ENCODE measurements at places on chromosomes 3 and 15.
A peak's percentile ranks its signal among the peaks of the same experiment; 100 is the strongest.

DNA sequence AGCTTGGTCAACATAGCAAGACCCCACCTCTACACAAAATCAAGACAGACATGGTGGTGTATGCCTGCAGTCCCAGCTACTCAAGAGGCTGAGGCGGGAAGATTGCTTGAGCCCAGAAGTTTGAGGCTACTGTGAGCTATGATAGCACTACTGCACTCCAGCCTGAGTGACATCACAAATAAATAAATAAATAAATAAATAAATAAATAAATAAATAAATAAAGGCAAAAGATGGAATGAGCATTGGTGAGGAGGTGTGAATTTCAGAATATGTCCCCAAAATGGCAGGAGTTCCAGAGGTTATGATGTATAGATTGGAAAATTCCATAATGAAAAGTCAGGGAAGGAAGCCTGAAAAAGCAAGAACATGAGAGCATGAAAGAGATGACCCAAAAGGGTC is 249.9 kb downstream of the MEX3B start:
- DNase-seq, result no peak

DNA sequence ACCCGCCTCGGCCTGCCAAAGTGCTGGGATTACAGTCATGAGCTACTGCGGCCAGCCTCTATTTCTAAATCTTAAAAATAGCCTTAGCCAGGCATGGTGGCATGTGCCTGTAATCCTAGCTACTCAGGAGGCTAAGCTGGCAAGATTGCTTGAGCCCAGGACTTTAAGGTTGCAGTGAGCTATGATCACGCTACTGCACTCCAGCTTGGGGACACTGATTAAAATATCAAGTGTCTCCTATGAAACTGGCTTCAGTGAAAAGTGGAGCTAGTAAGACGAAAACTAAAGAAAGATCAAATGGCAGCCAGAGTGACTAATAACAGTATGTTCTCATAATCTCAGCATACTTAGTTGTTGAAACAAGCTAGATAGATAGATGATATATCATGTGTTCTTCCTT is 112.5 kb downstream of the STT3B start:
- DNase-seq, result no peak

GRCh38 chr3:178257491-178257890 is 278.7 kb upstream of the KCNMB2 start:
- no peak for DNase-seq

DNA sequence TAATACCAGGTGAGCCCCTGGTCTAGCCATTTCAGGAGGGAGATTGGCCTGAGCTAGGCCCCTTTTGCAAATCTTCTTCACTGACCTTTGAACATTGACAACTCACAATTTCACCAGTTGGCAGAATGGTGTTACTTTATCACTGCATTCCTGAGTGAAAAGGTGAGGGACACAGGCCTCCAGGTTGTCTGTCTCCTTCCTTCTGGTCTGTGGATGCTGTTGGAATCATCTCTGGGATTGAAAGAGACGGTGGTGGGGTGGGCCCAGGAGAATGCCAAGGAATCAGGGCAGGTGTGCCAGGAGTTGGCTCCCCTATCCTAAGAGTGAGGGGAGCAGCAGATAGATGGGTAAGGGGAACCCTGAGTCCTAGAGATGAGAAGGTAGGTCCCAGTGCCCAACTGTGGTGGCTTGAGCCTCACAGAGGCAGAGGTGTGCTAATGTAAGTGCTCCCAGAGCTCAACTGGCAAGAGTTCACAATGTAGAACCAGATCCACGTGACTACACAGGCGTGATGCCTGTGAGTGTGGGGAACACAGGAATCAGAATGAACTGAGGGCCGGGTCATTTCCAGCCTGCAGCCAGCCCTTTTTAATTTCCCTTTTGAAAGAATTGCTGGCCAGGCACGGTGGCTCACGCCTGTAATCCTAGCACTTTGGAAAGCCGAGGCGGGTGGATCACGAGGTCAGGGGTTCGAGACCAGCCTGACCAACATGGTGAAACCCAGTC is 11.2 kb downstream of the C3orf62 start:
- no peak for DNase-seq

GRCh38 chr3:2317521-2317920 is 218.9 kb downstream of the CNTN4 start:
- no peak for DNase-seq

- no peak for DNase-seq
These were observed 78.2 kb downstream of the TAFA4 start for GRCh38 chr3:68854170-68854569.

DNA sequence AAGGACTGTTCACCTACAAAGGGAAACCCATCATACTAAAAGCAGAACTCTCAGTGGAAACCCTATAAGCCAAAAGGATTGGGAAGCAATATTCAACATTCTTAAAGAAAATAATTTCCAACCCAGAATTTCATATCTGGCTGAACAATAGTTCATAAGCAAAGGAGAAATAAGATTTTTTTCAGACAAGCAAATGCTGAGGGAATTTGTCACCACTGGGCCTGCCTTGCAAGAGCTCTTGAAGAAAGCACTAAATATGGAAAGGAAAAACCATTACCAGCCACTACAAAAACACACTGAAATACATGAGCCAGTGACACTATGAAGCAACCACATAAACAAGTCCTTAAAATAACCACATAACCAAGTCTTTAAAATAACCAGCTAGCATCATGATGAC is 28.9 kb upstream of the DCBLD2 start:
- DNase-seq, result no peak

DNA sequence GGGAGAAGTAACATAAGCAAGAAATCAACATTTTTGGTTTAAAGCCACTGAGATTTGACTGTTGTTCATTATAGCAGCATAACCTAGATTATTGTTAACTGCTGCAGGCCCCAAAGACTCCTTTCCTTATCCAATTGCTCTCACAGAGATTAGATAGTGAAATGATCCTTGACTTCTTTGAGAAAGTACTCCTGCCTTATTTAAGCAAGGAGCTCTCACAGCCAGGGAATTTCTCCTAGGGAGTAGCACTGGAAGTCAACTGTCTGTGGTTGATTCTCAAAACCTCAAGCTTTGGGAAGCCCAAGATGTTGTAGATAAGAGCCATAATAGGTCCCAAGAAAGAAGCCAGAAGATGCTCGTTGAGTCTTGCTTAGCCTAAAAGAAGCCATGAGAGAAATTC is 151.8 kb upstream of the TSC22D2 start:
- no peak for DNase-seq

- no peak for DNase-seq
These were observed 30.2 kb upstream of the FURIN start for GRCh38 chr15:90838139-90838538.

GRCh38 chr3:107644631-107645030 is 121.9 kb downstream of the BBX start:
- DNase-seq, result no peak

GRCh38 chr3:54575618-54575960 is 352.3 kb downstream of the LRTM1 start:
- no peak for DNase-seq

DNA sequence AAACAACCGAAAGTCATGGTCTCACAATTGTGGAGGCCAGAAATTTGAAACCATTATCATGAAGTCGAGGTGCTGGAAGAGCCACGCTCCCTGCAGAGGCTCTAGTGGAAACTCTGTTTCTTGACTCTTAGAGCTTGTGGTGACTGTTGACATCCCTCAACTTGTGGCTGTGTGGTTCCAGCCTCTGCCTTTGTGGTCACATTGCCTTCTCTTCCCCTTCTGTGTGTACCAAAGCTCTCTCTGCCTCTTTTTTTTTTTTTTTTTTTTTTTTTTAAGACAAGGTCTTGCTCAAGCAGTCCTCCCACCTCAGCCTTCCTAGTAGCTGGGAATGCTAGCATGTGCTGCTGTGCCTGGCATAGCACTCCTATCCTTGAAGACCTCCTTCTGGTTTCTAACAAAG is 48.7 kb upstream of the CRTC3 start:
- no peak for DNase-seq

DNA sequence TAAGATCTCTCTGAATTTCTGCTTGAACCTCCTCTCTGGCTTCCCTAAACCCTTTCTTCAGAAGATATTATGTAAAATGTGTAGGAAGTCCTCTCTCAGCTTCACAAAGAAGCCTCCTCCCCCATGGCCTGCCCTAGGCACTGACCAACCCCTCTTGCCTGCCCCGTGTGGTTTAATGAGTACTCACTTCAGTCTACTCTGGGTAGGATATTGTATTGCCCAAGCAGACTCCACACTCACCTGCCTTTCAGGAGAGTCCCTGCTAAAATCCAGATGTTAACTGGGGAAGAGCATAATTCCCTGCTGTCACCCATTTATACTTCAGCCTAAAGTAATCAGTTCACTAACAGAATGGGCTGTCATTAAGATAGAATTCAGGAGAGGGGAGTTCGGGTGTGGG is 2.6 kb upstream of the AGBL1 start:
- no peak for DNase-seq

GRCh38 chr3:172324611-172325203 is 123.5 kb downstream of the GHSR start:
- no peak for DNase-seq

DNA sequence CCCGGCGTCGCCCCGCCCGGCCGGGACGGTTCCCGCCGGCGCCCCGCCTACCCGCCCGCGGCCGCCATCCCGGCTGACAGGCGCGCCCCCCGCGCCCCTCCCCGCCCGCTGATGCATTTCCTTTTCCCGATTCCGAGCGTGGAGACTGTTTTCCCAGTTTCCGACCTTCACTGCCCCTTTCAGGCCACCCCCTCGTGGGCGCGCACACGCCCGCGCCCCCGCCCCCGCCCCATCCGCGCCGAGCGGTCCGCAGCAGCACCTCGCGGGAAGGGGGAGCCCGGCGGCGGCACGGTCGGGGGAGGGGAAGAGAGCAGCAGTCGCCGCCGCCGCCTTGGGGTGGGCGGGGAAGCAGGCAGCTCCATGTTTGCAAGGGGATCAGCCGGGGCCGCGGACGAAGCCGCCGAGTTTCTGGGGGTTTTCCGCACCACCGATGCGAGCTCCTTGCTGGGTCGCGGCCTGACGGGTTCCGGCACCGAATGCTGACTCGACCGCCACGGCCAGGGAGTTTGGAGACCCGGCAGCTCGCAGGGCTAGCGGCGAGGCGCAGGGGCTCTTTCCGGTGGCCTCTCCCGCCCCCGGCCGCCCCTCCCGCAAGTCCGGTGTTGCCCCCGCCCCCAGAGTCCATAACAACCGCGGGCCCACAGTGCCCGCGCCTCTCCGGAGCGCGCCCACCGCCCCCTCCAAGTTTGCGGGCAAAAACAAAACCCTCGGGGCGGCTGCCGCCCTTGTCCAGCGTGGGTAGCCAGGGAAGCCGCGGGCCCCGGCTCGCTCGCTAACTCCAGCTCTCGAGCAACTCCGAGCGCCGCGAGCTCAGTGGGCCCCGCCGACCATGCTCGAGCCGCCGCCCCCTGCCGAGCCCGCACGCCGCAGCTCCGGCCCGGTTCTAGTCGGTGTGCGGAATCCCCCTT is 3.2 kb upstream of the SIN3A start:
- DNase-seq, result peak; percentile 40

DNA sequence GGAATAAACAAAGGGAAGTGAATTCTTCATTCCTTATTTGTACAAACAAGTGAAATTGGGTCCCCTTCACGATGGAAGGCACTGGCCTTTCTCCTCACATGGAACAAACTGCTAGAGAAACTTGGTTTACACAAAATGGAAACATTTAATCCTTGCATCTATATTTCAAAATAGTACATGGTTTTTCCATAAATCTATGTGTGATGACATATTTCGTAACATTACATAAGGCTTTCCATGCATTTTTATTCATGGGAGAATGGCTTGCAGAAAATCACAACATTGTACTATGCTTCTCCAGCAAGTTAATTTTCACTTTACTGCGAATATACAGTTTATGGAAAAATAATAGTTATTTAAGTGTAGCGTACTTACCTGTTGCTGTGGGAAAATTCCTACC is 81.0 kb upstream of the CDIN1 start:
- no peak for DNase-seq

DNA sequence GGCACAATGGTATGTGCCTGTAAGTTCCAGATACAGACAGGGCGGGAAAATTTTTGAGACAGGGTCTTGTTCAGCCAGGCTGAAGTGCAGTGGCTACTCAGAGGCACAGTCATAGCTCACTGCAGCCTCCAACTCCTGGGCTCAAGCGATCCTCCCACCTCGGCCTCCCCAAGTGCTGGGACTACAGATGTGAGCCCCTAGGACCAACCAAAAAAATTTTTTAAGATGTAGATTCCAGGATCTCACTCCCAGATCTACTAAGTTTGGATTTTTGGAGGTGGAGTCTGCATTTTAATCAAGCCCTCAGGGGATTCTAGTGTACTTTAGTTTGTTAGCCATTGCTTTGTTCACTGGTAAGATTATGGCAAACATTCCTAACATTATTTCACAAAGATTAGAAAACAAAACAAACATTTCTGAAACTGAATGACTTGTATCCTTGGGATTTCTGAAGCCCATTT is 2.7 kb downstream of the LIPH start:
- DNase-seq, result no peak

- no peak for DNase-seq
These were observed 35.7 kb downstream of the IQCH start for GRCh38 chr15:67290319-67290718.

- no peak for DNase-seq
These were observed 8.4 kb upstream of the GP5 start for GRCh38 chr3:194407423-194407822.

DNA sequence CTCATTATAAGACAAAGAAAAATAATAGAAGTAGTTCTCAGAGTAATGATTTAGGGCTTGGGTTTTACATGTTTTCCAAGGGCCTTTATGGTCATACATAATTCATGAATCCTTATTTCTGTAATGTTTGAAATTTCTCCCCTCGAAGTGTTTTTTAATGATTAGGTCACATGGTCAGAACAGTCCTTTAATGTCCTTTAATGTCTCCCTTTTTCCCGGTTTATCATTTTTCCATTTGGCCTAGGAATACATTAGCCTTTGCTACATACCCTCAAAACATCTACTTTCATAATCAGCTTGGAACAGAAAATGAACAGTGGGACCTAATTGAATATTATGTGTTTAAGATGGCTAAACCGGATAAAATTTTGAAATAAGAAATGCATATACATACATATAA is 159.9 kb upstream of the ROBO2 start:
- no peak for DNase-seq

DNA sequence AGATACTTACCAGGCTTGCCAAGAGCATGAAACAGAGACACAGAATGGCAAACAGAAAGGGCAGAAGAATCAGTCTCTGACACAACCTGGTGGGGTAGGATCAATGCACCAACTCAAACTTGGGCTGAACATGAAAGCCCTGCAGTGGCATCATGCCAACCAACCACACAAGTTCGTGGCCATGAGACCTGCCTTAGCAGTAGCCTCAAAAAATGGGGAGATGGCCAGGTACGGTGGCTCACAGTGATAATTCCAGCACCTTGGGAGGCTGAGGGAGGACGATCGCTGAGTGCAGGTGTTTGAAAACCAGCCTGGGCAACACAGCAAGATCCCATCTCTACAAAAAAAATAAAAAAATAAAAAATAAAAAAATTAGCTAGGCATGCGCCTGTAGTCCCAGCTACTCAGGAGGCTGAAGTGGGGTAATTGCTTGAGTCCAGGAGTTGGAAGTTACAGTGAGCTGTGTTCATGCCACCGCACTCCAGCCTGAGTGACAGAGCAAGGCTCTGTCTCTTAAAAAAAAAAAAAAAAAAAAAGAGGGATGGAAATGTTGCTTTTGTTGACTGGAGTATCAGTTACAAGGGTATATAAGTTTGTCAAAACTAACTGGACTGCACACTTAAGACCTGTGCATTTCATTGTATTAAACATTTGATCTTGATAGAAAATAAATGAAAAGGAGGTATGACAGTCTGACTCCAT is 93.4 kb downstream of the XXYLT1 start:
- no peak for DNase-seq
